ENCODE measurements at places on chromosomes 1 and 21.

GRCh38 chr1:61054601-61054993, 27.8 kb upstream of the NFIA start:
- DNase-seq: no peak

GRCh38 chr1:228454238-228454637, 32.9 kb upstream of the RNF187 start:
- DNase-seq: no peak

DNA sequence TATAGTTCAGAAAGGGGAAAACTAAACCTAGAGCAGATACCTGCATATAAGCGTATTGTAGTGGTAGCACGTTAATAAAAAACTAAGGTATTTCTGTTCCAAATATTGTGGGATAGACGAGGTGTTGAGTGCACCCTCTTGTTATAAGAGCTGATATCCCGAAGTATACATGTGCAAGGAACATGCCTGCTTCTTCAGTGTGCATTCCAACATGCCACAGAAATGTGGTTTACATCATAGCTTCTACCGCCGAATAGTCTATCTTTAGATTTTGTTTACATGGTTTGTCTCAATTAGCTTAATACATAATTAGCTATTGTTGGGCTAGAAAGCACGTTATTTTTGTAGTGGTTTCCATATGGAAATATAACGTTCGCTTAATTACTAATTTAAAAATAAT, 2.2 kb downstream of the CHRM3 start:
- DNase-seq: no peak

GRCh38 chr1:168428063-168428731, 115.6 kb downstream of the XCL2 start:
- no peak for DNase-seq

DNA sequence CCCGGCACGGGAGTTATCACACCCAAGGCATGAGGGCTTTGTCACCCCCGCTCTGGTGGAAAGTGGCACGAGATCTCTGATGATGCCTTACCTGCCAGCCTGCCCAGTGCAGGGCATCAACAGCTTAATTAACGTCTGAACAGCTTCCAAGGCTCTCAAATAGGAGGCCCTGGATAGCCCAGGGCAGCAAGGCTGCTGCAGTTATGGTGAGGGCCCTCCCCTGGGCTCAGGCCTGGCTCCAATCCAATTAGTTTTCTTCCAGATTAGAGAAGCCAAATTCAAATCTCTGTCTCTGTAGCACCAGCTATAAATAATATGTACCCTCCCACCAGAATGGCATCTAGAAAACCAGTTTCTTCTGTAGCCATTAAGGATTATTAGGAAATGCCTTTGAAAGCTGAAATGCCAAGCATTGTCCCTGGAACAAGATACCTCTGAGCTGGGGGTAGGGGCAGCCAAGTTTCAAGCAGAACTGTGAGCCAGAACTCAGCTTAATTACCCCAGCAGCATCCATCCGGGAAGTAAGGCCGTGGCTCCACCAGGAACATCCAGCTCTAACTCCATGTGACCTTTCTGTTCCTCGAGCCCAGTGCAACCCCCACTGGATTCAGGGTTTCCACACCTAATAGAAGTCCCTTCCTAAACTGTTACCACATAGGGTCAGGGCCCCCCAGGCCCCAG, 12.5 kb downstream of the QSOX1 start:
- DNase-seq: no peak

DNA sequence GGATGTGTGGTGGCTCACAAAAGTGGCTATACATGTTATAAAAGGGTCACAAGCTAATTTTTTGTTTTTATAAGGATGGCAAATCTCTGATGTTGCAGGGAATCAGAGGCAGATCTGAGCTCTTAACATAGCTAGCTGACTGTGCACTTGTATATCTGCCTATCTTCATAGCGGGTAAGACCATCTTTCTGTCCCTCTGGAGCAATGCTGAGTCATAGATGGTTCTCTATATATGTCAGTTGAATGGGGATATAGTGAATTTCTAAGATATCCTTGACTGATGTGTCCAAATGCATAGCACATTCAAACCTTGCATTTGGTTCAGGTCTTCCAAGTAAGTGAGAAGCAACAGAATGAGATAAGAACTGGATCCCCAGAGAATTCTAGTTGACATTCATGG, 272.6 kb upstream of the PROX1 start:
- DNase-seq: no peak

- DNase-seq: peak; percentile 96
Observed at GRCh38 chr1:22018583-22019559, 17.4 kb downstream of the CELA3A start.

DNA sequence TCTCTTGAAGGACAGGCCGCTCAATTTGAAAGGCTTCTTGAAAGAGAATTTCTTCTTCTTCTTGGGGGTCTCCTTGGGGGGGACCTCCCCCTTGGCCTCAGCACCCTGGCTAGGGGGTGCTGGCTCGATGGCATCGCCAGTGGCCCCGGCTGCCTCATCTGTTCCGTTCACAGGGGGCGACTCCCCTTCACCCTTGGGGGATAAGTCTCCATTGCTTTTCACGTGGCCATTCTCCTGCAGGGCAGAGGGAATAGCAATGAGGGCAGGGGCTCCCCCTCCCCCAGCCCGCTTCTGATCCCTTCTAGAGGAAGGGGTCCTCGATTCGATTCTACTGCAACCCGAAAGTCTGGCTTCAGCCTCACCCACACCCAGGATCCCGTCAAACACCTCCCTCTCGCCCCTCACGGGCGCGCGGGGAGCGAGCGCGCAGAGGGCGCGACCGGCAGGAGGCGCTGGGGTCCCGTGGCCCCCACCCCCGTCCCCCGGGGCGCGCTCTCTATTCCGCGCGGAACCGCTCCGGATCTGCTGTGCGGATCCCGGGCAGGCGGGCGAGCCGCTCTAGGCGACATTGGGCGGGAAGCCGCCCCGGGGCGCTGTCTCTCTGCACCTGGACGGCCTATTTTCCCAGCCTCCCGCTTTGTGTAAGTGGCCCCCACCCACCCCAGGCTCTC, 1.0 kb downstream of the MARCKSL1 start:
- DNase-seq: peak; percentile 82

DNA sequence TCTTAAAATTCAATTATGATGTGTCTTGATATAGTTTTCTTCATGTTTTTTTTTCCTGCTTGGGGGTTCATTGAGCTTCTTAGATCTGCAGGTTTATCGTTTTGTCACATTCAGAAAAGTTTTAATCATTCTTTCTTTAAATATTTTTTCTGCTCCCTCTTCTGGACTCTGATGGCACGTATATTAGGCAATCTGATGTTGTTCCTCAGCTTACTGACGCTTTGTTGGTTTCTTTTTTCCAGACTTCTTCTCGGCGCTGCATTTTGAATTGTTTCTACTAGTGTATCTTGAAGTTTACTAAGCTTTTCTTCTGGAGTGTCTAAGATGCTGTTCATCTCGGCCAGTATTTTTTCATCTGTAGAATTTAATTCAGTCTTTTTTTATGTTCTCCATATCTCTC, 44.8 kb upstream of the FMOD start:
- no peak for DNase-seq

- no peak for DNase-seq
Observed at GRCh38 chr1:95518310-95518709, 284.3 kb downstream of the RWDD3 start.

GRCh38 chr1:208179263-208179816, 64.8 kb downstream of the PLXNA2 start:
- no peak for DNase-seq

- DNase-seq: no peak
Observed at GRCh38 chr1:198904321-198904720, 265.5 kb downstream of the PTPRC start.

- DNase-seq: no peak
Observed at GRCh38 chr1:8416881-8417280, 99.0 kb downstream of the SLC45A1 start.

DNA sequence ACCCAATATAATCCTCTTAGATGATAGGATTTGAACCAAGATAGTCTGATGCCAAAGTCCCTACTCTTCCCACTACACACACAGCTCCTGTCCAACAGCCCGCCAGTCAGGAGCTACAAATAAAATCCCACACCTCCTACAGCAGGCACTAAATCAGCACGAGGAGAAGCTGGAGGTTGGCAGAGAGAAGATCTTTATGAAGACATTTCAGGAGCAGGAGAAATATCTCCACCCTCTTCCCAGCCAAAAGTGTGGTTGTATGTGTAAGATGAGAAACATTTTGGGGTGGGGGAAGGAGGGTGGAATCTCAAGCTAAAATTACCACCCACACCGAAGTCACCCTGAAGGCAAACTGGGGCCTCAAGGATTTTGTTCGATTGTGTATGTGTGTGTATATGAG, 54.5 kb downstream of the PLXNA2 start:
- no peak for DNase-seq

GRCh38 chr1:225746361-225747179, 31.1 kb upstream of the SRP9 start:
- no peak for DNase-seq

DNA sequence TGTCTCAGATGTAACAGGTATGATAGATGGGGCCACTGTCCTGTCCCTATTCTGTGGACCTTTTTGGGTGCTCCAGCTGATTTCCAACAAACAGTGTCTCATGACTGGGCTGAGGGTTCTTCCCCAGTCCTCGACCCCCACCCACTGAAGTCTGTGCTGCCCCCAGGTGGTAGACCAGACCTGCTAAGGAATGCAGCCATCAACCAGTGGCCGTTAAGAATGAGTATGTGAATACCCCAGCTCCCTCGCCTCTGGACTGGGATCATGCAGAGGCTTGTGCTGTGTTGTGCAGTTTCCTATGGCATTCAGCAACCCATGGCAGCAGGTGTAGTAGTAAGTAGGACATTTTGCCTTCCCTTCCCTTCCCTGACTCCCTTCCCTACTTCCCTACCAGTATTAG, 183.1 kb upstream of the KAZN start:
- no peak for DNase-seq

GRCh38 chr1:38612951-38613350, 246.6 kb downstream of the RRAGC start:
- DNase-seq: no peak

DNA sequence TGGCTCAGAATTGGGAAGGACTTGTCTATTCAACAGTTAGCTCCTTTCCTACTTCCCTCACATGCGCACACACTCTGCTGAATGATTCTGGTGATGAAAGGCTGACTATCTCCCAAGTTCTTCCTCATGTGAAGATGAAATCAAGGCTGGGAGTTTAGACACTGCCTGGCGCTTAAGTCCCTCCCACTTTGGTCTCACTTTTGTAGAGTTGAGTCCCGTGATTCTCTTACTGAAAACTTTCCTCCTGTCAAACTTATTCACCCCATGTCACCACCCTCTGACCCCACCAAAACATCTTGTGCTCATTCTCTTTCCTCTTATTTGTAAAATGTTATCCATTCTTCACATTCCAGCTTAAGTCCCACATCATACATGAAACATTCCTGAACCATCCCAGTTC, 8.4 kb upstream of the MRPS6 start:
- DNase-seq: peak; percentile 63

GRCh38 chr1:49576327-49576901, 447.3 kb downstream of the AGBL4 start:
- no peak for DNase-seq

GRCh38 chr1:4702932-4703331, 48.5 kb downstream of the AJAP1 start:
- DNase-seq: no peak

DNA sequence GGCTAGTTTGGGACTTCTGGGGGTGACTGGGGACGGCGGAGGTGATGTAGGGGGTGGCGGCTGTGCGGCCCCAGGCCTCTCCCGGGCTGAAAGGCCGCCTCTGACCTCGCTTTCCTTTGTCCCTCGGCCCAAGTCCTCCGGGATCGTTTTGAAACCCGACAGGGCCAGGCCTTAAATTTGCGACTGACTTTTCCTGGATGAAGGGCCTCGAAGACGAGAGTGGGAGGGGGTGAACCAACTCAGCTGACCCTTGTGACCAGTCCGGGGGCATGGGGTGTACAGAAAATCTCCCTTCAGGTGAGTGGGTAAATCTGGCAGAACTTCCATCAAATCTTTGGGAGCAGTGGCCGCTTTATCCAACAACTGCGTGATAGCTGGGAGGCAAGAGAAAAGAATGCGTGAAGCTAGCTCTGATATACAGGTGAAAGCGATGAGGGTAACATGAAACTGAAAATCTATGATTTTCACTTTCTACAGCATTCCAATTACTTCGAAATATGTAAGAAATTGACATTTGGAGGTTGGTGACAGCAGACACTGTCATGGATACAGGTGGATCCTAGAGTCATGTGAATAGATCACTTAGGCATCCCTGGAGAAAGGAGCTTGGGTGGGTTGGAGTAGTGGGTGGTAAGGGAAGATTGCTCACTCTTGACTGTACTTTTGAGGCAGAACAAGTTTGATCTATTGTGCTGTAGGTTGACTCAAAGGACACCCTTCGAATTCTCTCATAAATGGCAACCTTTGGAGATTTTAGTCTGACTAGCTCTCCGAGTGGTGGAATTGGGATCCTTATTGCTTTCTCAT, 885 bp downstream of the AHCYL1 start:
- DNase-seq: peak; percentile 15

DNA sequence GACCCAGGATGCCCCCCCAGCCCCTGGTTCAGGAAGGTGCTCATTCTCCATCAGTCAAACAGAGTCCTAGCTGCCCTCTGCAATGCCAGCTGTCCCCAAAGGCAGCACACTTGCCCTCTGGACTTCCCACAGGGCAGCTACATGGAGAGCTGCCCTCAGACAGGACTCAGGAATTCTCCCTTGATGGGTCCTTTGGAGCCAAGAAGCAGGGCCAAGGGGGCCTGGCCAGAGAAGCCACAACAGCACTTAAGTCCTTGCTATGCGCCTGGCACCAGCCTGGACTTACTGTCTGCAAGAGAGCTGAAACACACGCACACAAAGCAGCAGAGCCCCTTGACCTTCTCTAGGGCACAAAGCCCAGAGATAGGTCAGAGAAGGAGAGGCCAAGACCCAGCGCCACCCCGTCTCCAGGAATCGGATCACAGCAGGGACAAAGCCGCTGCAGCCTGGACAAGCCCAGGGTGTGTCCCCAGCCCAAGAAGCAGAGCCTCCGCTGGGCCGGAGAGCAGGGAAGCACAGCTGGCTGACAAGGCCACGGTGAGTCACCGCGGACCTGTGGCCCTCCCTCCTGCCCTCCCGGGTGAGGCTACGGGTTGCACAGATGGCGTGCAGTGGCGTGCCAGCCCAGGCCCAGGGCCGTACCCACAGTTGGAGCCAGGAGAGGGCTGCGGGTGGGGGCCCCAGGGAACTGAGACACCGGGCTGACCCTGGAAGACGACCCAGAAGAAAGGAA, 1.7 kb downstream of the WNT9A start:
- peak; percentile 18 for DNase-seq

- no peak for DNase-seq
Observed at GRCh38 chr1:99691175-99691574, 45.3 kb downstream of the PALMD start.

DNA sequence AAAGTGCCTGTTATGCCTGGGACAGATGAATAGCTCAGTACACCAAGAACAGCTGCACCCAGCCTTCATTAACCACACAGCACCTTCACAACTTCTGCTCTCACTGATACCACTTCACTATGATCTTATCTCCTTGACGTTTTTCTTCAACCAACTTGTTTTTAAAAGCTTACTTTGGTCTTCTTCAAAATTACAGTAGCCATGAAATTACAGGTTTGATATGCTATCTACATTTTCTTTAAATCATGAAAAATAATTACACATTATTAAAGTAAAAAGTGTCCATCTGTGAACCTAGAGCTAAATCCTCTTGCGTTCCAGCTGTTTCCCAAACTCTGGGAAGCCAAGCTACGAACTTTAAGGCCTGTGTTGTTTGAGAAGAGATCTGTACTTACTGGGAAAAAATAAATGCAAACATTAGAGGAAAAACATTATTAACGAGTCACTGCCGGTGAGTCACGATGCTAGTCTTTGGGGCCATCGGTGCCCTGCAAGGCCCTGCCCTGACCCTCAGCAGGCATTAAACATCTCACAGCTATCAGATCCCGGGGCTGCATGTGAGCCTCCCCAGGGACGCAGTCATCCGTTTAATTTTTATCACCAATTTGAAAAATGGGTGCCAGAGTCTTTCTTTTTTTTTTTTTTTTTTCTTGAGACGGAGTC, 56.3 kb upstream of the GPR153 start:
- DNase-seq: no peak
